ENCODE measurements at places on chromosomes 1 and 21.

- no peak for DNase-seq
Measured at GRCh38 chr1:2593251-2593878, 6.8 kb downstream of the PRXL2B start.

GRCh38 chr1:102961549-102961948 lies 146.8 kb downstream of the COL11A1 start:
- no peak for DNase-seq

DNA sequence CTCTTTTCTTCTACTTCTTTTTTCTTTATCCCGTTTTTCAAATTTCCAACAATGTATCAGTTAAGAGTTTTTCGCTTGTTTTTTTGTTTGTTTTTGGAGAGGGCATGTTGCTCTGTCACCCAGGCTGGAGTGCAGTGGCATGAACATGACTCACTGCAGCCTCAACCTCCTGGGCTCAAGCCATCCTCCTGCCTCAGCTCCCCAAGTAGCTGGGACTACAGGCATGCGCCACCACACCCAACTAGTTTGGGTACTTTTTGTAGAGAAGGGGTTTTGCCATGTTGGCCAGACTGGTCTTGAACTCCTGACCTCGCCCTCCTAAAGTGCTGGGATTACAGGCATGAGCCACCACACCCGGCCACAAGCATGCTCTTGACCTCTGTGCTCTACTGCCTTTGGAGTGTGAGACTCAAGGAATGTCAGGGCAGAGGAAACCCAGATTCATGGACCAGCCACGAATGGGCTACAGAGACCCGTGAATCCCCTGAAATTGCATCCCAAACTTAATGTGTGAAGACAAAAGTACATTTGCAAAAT lies 65.1 kb upstream of the HSD17B7 start:
- no peak for DNase-seq

GRCh38 chr1:154843636-154844296 lies 26.3 kb downstream of the KCNN3 start:
- DNase-seq, result no peak

DNA sequence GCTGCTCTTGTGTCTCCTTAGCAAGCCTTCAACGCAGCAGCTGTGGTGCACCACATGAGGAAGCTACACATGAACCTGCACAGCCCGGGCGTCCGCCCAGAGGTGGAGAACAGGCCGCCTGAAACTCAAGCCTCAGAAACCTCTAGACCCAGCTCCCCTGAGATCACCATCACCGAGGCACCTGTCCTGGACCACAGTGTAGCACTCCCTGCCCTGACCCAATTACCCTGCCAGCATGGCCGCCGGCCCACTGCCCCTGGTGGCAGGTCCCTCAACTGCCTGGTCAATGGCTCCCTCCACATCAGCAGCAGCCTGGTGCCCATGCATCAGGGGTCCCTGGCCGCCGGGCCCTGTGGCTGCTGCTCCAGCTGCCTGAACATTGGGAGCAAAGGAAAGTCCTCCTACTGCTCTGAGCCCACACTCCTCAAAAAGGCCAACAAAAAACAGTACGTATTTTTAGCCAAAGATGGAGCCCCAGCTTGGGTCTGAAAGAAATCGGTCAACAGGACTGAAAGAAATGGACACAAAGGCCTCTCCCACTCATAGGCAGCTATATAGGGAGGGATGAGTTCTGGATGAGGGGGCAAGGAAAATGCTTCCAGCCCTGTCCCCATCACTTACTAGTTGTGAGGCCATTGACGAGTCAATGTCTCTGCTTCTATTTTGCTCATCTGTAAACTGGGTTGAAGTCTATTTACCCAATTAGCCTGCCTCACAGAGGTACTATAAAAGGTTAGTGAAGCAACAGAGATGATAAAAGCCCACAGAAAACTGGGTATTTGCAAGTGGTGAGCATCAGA lies 28.5 kb downstream of the CAMK1G start:
- no peak for DNase-seq

DNA sequence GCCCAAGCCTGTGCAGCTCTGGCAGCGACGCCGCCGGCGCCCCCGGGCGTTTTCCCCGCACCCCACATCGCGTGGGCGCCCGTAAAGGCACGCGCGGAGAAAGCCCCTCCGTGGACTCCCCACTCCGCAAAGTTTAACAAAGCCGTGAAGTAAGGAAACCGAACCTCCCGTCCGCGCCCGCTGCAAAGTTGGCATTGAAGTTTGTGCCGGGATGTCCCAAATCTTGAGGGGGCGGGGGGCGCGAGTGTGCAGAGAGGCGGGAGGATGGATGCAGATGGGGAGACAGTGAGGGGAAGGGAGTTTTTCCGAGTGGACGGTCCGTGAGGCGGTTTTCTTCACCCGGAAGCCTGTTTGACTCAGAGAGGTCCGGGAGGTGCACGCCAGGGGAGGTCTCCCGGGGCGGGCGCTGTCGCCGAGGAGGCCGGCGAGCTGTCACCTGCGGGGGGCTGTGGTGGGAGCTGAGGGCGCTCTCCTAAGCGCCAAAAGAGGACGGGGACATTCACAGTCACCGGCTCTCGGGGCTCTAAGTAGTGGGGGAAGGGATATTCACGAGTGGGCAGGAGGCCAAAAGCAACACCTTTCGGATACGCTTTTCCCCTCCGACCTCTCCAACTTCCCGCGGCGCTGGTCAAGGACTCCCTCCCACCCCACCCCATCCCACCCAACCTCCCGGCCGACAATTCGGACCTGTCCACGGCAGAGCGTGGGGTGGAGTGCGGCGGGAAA lies 1.3 kb downstream of the WLS start:
- DNase-seq, result peak; percentile 30

GRCh38 chr1:26627954-26628353 lies 67.9 kb upstream of the ARID1A start:
- no peak for DNase-seq

DNA sequence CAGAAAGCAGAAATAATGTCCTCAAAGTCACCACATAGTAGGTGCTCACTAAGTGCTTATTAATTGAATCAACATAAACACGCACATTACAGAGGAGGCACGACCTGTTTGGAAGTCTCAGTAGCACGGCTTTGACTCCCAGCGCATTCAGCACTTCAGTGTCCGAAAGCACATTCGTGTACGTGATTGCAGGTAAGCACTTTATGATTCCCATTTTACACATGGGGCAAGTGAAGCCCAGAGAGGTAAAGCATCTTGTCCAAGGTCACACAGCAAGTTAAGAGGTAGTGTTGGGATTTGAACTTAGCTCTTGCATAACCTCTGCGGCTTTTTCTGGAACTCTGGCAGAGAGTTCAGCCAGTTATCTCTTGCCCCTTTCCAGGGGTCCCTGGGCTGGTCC lies 85.2 kb upstream of the WNT4 start:
- DNase-seq, result no peak

- no peak for DNase-seq
Measured at GRCh38 chr1:188877668-188878067, 1600.0 kb downstream of the BRINP3 start.

GRCh38 chr1:205325334-205325884 lies 3.9 kb upstream of the NUAK2 start:
- DNase-seq, result peak; percentile 74

GRCh38 chr1:40248412-40248811 lies 675 bp downstream of the TMCO2 start:
- no peak for DNase-seq

GRCh38 chr1:53321776-53322602 lies 5.9 kb downstream of the LRP8 start:
- DNase-seq, result no peak

DNA sequence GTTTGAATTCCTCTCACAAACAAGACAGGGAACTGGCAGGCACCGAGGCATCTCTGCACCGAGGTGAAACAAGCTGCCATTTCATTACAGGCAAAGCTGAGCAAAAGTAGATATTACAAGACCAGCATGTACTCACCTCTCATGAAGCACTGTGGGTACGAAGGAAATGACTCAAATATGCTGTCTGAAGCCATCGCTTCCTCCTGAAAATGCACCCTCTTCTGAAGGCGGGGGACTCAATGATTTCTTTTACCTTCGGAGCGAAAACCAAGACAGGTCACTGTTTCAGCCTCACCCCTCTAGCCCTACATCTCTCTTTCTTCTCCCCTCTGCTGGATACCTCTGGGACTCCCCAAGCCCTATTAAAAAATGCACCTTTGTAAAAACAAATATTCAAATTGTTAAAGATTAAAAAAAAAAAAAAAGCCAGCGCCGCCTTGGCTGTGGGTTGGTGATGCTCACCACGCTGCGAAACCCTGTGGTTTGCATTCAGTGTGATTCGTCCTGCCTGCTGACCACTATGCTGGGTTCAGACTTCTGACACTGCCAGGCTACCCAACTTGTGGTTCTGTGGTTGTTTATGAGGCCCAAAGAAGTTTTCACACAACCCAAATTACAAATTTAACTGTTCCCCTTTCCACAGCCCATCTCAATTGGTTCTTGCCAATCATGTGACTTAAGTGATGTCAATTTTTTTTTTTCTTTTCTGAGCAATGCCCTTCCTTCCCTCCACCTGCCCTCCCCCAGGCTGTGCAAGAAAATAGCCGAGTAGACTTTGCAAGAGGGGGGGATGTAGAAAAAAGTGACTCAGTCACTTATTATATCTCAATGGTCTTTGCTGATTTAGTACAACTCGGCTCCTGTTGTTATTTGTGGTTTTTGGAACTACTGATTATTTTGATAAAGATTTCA lies at the start of gene RUNX1:
Gene RUNX1, minus strand, starts transcription at position 597 of the 912 bp plus-strand sequence.
- DNase-seq, result peak; percentile 25

DNA sequence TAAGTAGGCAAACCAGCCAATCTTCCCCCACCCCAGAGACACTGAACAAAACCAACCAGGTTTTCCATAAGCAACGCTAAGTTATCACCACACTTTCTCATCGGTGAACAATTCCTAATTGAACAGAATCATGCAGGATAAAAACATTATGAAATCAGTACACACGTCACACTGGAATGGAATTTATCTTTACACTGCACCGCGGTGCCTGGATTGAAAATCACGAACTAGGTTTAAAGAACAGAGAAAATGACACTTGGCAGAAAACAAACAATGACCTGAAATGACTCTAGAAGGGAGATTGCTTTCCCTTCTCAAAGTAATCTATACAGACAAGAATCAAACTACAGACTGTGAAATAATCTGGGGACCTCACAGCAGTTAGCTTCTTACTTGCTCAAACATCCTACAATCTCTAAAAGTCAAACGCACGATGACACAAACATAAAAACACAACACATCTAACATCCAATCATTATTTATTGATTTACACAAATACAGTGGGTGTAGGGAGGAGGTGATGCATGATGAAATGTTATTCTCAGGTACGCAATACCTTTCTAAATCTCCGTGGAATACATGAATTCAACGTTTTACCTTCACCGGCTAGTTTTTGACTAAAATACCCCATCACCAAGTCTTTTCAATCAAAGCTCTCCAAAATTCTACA lies 1.9 kb downstream of the EIF4G3 start:
- no peak for DNase-seq

DNA sequence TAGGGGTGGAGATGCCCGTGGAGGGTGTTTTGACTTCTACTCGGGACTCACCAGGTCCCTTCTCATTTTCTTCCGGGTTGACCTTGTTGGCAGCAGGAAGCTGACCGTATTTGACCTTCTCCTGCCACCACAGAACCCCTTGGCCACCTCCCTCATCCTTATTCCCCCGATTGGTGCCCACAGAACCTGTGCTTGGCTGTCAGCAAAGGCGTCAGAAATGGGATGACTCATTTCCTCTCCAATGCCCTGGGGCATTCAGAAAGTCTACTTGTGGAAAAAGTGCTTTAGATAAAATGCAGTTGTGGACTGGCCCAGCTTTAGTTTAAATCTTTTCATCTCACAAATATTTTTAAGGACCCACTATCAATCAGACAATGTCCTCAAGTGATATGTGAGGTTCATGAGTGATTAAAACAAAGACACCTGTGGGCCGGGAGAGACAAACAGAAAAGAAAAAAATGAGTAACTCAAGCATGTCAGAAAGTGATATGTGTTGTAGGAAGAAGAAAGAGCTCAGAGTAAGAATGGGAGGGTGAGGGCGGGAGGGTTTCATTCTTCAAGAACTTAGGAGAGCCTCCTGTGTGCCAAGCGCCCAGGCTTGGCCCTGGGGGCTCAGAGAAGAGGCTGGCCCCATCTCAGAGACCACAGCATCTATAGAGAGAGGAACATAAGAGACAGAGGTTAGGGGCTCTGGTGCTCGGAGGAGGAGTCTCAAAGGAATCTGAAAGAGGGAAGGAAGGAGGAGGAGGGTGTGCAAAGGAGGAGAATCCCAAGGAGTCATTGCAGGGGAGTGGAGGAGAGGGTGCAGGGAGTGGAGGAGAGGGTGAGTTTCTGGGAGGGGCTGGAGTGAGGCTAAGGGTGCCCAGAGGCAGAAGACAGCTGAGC lies 221.6 kb upstream of the VAMP3 start:
- DNase-seq, result no peak

DNA sequence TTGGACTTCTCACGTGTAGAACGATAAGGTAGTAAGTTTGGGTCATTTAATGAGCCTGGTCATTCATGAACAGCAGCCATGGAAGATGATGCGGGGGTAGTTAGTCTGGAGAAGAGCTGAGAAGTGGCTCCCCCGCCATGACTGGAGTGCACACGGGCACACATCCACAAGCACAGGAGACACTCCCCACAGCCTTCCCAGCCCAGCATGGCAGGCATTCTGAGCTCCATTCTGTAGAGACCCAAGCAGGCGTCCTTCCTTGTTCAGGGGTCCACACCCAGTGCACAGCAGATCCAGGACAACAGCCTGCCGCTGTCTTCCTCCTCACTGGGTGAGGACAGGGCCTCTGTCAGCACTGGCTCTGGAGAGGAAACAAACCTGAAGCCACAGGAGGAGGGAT lies 57.0 kb downstream of the SCCPDH start:
- no peak for DNase-seq

GRCh38 chr21:33229784-33230544 lies at the start of gene IFNAR2:
TSS of gene IFNAR2 (plus strand) at chr21:33229938. CDS start at chr21:33241923, 11,985 bp downstream.
- DNase-seq, result peak; percentile 79

GRCh38 chr1:11501491-11501897 lies 22.5 kb downstream of the DISP3 start:
- DNase-seq, result no peak

- no peak for DNase-seq
Measured at GRCh38 chr1:150282558-150282958, 204 bp downstream of the CIART start.

DNA sequence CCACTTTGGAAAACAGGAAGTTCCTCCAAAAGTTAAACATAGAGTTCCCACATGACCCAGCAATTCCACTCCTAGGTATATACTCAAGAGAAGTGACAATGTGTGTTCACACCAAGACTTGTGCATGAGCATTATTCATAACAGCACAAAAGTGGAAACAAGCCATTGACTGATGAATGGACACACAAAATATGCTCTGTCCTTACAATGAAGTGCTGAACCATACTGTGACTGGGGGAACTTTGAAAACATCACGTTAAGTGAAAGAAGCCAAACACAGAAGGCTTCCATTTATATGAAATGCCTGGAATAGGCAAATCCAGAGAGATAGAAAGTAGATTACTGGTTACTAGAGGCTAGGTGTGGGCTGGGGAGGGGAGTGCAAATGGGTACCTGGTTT lies 150.3 kb downstream of the ZSCAN20 start:
- no peak for DNase-seq

DNA sequence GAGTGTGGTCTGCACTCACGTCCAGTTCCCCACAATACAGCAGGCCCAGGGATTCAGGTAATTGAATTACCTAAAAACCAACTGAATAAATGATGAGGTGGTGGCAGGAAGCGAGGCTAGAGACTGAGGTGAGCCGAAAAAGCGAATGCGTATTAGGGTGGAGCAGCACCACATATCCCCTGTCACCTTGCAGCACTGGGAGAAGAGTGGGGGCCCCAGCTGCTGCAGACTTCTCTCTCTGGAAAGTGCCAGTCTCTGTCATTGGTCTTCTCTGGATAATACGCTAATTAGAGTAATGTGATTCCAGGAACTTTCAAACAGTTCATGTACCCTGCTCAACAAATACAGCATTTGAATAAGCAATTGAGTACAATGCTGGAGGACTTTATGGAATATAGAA lies 199.0 kb downstream of the RPS6KC1 start:
- no peak for DNase-seq

Data from heart right ventricle (tissue), 16 donors.